Astrocyte of the hippocampus (primary cell): ENCODE measurements at places on chromosomes 7 and 10.

DNA sequence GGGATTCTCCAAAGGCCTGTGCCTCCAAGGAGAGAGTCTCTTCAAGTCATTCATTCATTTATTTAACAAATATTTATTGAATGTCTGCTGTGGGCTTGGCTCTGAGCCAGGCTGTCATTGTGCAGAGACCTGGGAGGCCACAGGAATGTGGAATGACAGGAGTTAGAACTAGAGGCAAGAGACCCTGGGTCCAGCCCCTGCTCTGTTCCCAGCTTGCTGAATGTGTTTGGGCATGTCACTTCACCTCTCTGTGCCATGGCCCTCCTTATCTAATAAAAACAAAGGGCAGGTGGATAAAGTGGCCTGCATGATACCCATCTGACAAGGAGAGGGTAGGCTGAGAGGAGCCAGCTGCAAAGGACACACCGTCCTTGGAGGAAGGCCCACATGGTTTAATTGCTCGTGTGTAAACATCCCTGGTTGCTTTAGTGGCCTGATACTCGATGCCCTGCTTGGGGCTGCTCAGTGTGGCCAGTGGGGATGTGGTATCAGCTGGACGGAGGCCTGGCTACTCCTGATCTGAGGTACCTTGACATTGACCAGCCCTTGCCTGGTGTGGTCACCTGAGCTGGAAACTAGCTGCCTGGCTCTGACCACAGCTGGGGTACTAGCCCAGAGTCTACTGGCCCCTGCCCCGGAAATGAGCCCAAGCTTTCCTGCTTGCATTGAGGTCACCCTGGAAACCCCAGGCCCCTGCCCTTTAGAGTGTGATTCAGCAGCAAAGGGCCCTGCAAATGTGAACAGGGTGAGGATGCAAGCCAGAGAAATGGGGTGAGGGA lies 116.2 kb downstream of the CDH23 start:
- peak; percentile 92 for DNase-seq

GRCh38 chr10:123583639-123584418 lies 82.3 kb upstream of the GPR26 start:
- DNase-seq: peak; percentile 81

DNA sequence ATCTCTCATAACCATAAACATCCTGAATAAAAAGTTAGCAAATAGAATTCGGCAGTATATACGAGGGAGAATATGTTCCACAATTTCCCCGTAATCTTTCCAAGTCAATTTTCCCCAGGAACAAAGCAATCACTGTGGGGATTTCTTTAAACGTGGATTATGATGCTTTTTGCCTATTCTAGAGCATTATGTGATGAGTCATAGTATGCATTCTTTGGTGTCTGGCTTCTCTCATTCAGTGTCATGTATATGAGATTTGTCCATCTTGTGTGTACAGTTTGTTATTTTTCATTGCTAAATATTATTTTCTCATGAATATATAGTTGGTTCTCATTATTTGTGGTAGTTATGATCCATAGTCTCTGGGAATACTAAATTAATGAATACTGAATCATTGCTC lies 9.9 kb upstream of the OR9A4 start:
- no peak for DNase-seq

DNA sequence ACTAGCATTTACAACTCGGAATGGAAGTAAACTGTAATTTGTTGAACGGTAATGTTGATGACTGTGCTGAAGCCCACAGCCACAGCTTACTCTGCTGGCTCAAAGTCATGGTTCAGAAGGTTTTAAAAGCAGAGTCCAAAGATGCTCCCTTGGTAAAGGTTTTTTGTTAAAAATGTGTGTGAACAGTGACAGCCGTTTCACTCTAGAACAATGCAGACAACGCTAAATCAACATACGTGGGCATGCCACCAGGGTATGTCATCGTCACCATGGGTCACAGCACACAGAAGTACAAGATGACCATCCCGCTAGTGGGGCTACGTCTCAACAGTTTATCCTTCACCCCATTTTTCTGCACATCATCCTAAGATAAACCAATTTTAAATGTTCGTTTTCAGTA lies 106.5 kb upstream of the LANCL2 start:
- no peak for DNase-seq

DNA sequence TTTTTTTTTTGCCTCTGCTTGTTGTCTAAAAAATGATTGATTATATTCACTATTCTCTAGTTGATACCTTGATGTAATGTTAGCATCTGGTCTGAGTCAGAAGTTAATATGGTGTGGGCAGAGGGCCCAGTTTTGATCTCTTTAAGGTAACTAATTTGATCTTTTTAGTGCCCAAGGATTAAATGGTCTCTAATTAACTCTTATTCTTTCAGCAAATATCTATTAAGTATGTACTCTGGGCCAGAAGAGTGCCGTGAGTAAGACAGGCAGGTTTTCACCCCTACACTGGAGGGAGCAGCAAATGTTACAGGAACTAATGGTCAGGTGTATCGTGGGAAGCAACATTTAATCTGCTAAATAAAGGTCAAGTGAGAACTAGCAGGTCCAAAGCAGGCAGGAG lies 144.6 kb upstream of the COL1A2 start:
- no peak for DNase-seq

DNA sequence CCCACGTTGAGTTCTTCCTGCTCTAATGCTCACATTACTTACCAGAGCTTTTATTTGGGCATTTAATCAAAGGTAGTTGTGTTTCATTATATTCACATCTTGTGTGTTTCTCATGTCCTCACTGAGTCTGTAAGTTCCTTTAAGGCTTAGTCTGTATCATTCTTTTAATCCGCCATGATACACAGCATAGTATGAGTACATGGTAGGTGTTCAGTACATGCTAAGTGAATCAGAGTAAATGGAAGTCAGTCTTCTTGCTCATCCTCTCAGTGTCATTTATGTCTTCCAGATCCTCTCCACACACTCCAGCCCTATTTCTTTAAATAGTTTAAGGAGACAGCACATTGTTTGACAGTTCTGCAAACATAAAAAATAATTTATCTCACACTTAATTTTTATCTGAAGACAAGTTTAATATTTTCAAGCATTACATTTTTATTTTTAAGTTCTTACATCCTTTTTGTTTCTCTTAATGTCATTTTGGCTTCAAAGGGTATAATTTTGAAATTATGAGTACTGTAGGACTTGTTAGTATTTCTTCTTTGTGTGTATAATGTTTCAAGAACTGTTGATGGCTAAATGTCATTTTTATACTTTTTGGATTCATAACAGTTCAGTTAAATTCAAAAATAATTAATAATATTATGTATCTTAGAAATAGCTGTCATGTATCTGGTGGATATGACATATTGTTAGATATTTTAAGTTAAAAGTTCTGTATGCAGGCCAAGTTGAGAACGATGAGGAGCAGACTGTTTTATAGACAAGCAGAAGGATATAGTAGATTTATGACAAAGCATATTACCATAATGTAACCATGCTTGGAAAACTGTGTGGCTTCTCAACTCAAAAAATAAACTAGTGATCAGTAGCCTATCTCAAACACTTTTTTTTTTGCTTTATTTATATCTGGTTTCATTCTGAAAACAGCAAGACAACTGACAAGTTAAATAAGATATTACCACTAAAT lies 342.7 kb downstream of the LRMDA start:
- no peak for DNase-seq

DNA sequence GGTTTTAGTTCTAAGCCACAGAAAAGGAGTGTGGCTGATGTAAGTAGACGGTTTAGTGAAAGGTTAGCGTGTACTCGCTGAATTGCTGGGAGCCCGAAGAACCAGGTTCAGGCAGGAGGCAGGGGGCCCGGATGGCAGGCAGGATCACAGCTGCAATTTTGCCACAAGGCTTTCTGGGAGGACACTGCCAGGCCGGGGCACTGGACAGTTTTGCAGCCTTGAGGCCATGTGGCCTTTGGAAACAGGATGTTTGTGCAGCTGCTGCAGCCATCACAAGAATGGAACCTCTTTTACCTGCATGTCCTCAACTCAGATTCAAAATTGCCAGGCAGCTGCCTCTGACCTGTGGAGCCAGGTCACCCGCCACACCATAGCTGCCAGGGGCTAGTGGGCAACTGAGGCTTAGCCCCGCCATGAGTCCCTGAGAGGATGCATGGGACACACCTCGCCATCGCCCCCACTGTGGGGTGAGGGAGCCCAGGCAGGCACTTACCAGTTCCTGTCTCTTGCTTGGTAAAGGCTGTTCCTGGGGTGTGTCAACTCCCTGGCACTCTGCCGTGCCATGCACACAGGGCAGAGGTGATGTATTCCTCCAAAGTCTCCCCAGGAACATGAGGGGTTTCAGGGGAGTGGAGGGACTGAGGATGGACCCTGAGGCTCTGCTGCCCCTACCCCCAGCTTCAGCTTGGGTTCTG lies 188.6 kb downstream of the RPS24 start:
- DNase-seq: no peak
